ENCODE measurements at places on chromosomes 16 and 17.

- DNase-seq = no peak
Observed at GRCh38 chr16:3645504-3646347, 8.8 kb upstream of the DNASE1 start.

DNA sequence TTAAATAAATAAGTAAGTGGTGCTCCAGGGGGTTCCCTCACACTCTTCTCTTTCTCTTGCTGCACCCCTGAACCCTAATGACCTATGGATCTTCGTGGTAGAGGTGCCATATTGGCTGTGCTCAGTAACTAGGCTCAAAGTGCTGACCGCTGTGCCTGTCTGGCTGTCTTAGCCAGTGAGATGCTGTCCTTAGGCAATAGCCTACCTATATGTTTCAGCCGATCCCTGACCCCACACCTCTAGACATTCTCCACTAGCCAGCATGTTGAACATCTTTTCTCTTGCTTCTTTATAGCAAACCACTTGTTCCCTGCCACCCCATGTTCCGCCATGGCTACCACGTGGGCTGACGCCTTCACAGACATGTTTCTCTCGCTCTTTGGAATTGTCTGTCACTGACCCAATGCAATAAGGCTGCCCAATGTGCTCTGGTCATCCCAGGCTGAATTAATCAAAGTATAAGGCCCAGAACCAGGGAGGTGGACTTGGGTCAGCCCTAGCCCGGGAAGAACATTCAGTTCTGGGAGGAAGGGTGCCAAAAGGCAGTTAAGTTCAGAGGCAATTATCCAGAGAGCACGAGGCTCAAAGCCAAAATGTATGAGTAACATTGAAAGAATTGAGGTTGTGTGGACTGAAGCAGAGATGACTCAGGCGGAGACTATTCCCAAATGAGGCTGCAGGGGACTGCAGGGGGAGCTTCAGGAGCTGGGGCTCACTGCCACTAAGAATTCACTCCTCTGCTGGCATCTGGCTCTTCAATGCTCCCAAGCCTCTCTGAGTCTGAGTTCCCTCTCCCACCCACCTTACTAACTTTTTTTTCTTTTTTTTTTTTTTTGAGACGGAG lies 28.7 kb upstream of the TNRC6A start:
- DNase-seq = peak; percentile 98

- DNase-seq = no peak
Observed at GRCh38 chr17:76241204-76241538, 878 bp upstream of the RNF157 start.

GRCh38 chr17:34126965-34127364 lies 128.1 kb upstream of the CCL2 start:
- DNase-seq = no peak

- no peak for DNase-seq
Observed at GRCh38 chr17:31415640-31416502, 24.4 kb downstream of the RAB11FIP4 start.

DNA sequence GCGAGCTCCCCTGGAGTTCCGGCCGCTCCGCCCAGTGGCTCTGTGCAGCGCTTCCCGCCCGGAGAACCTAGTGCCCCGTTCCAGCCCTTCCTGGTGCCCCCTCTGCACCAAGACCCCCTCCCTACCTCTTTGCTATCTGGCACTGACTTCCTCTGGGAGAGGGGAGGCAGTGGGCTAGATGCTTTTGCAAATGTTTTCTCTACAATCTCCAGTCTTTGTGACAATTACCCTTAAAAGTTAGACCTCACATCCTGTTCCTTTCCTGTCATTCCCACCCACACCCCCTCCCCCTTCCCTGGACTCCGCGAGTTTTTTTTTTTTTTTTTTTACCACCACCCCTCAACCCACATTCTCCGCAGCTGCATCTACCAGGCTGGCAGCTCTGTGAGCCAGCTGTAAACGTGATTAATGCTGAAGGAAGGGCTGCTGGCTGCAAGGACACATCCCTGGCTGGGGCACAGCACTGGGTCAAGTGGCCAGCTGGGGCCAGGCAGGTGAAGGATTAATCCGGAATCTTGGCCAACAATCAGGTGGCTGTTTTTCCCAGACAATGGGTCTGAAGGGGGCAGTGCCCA lies 101.5 kb downstream of the MGAT5B start:
- no peak for DNase-seq

DNA sequence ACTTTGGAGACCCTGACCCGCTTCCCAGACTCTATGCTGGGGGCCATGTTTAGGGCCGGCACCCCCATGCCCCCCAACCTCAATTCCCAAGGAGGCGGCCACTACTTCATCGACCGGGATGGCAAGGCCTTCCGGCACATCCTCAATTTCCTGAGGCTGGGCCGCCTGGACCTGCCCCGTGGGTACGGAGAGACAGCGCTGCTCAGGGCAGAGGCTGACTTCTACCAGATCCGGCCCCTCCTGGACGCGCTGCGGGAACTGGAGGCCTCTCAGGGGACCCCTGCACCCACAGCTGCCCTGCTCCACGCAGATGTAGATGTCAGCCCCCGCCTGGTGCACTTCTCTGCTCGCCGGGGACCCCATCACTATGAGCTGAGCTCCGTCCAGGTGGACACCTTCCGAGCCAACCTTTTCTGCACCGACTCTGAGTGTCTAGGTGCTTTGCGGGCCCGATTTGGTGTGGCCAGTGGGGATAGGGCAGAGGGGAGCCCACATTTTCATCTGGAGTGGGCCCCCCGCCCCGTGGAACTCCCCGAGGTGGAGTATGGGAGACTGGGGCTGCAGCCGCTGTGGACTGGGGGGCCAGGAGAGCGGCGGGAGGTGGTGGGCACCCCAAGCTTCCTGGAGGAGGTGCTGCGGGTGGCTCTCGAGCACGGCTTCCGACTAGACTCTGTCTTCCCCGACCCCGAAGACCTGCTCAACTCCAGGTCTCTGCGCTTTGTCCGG lies 1.1 kb downstream of the KCTD11 start:
- DNase-seq = no peak

GRCh38 chr16:83856792-83857191 lies 42.1 kb upstream of the MLYCD start:
- DNase-seq = no peak

- DNase-seq = peak; percentile 61
Observed at GRCh38 chr17:49567871-49568694, 7.6 kb upstream of the NXPH3 start.

DNA sequence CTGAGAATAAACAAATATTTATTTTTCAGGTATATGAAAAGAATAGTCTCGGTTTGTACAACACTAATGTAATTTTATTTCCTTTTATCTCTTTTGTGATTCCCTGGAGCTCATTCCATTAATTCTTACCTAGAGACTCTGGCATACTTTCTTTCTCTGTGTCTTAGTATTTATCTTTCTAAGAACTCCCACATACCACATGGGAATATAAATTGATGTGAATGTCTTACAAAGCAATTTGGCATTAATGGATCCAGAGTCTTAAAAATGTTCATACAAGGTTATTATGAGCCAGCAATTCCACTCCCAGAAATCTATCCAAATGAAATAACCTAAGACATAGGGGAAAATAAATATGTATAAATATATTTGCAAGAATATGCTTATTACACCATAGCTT lies 202.7 kb downstream of the CDH11 start:
- no peak for DNase-seq

GRCh38 chr17:36131421-36131820 lies 27.8 kb downstream of the CCL4 start:
- no peak for DNase-seq

GRCh38 chr17:8913879-8914278 lies 46.4 kb upstream of the PIK3R6 start:
- no peak for DNase-seq

DNA sequence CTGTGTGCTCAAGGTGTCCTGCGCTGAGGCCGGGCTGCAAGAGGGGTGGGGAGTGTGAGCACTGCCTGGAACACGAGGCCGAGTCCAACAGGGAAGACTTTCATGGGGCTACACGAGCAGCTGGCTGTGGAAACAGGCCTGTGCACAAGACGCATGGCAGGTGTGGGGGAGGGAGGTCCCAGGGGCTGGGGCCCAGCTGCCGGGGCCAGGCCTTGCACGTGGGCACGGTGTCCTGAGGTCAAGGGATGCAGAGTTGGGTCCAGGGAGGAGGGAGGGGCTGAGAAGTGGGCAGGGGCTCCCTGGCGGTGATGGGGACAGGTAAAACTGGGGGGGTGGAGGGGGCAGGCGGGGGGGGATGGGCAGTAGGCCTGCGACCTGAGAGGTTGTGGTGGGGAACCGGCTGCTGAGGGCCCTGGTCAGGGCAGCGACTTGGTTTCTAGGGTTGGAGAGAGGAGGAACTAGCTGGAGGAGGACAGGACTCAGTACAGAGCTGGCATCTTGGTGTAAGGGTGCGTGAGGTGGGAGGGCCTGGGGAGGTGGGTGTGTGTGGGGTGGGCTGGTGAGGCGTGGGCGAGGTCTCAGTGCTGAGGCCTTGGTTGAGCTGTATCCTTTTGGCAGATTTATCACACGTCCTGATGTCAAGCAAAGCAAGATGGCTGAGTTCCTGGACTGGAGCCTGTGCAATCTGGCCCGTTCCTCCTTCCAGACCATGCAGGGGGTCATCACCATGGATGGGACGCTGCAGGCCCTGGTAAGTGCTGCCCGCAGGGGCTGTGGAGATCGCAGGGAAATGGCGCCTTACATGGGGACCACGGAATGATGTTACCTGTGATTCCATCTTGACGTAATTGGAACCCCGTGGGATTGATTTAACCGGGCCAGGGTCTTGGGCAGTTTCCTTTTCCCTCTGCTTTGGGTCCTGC lies 29.4 kb downstream of the TBCD start:
- no peak for DNase-seq

DNA sequence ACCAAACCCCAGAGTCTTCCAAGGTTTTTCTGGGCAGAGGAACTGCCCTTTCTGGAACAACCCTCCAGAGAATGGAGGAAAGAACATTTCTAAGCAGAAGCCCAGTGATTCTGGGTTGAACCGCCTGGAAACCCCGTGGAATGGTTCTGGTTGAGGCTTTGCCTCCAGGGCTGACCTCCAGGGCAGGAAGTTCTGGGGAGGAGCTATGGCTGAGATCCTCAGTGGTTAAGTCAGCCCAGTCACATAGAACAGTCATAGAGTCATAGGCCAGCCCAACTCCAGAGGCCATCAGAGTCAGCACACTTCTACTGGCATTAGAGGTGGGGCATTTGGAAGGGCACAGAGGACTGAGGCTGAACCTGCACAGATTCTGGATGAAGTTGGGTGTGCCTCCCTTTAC lies 65.9 kb downstream of the SPACA3 start:
- no peak for DNase-seq

DNA sequence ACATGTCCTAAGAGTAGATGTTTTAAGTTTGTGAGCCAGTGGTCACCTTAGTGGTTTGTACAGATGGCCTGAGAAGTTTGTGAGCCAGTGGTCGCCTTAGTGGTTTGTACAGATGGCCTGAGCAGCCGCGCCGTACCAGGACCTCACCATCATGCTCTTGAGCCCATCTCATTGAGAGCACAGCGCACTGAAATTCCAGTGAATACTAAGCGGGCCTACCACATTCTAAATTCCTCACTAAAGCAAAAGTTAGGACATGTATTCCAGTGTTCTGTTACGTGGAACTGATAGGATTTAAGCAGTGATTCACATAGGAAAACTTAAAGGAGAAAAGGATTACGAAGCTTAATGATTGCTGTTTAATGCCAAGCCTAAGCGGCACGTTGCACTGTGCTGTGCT lies 3.9 kb downstream of the USP10 start:
- no peak for DNase-seq

GRCh38 chr16:1678500-1679098 lies 520 bp downstream of the JPT2 start:
- no peak for DNase-seq

GRCh38 chr17:64472564-64472963 lies 23.6 kb downstream of the MILR1 start:
- DNase-seq = no peak

DNA sequence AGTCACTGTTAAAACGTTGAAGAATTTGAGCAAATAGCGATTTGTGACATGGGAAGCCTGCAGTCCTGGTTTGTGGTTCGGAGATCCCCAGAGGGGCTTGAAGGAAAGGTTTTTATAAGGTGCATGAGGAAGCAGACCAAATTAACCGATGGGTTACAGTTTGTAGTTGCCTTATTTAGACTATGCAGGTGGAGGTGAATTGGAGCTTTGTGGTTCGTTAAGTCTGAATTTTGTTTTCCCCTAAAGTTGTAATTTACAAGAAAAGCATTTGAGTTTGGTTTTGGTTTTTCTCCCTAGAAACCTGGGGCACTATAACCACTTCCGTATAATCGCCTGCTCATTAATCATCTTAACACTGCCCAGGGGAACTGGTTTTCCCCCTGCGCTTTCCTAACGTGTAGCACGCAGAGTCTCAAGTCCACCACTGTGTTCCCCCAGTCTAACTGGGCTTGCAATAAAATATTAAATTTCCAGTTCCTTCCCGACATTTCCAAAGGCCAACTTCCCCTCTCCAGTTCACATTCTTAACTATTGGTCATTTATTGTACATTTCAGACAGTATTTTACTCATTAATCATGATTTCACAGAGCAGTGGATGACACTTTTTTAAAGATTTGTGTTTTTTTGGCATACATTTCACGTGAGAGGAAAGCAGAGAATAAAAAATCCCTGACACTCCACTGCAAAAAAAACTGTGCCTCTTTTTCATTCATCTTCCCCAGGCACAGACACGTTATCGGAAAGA lies 932 bp downstream of the ZNF267 start:
- no peak for DNase-seq

- DNase-seq = peak; percentile 54
Observed at GRCh38 chr17:933312-934073, 46.1 kb downstream of the NXN start.

DNA sequence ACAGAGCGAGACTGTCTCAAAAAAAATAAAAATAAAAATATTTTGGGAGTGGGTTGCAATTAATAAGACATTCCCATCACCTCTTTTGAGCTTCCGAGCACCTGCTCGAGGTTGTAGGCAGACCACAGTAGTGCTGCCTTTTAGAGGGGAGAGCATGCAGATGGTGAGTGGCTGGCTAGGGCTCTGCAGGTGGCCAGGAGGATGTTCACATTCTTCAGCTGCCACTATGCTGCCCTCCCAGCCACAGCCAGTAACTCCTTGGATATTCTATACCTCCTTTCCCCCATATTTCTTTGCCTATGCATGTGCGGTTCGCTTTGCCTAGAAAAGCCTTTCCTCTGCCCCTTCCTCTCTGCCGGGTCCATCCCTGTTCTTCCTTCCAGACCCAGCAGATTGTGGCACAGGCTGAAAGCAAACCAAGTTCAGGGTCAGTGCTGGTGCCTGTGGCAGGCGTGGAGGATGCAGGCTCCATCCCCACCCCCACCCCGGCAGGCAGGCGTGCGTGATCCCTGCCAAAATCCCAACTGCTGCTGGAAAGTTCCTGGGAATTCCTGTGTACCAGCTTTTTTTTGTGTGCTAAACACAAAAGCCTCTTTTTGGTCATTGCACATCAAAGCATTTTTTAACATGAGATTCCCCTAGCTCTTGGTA lies 33.8 kb upstream of the CMIP start:
- no peak for DNase-seq
